Tongue (tissue), 3 donors: ENCODE measurements at places on chromosomes 1 and 21. TPM values are rescaled to one million over a fixed set of nuclear protein-coding genes. Genes with fewer than 3 reads are reported as not detected.

DNA sequence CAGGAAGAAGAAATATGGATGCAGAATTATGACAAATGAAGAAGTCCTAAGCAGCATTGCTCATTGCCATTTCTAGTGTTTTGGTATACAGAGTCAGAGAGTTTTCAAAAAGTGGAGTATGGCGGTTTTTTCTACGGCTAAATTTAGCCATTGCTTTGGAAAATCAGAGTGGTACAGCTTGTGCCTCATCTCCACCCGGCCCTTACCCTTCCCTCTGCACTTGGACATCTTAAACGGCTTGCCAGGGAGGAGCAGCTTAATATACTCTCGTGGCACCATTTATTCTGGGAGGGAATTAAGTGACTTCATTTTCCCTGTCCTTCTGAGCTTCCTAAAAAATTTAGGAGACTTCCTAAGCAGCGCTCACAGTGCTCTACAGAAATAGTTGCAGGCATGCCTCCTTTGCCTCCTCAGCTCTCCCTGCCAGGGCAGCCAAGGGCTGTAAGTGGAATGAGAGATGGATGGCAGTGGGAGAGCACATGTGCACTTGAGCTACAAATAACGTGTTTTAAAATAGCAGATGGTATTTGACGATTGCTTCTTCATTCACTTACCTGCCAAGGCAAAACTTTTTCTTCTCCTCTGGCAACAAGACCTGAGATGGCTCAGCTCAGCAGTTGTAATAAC is 51.5 kb upstream of the VAMP3 start:
- peak; percentile 50 for DNase-seq

GRCh38 chr21:35352066-35352770 is 303.1 kb upstream of the RUNX1 start:
- DNase-seq: no peak

- DNase-seq: no peak
Measured at GRCh38 chr1:30353637-30354036, 369.7 kb downstream of the MATN1 start.

The PLA2G2C gene
- not detected for total RNA-seq

DNA sequence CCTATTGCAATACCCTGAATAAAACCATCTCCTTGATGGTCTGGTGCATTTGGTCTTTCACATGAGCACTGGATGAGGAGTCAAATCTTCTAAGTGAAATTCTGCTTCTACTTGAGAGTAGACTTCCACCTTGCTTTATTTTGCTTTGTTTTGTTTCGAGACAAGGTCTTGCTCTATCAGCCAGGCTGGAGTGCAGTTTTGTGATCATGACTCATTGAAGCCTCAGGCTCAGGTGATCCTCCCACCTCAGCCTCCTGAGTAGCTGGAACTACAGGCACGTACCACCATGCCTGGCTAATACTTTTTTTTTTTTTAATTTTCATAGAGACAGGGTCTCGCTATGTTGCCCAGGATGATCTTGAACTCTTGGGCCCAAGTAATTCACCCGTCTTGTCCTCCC is 65.8 kb upstream of the F3 start:
- DNase-seq: no peak

The GJB3 gene
- 6.1 TPM for total RNA-seq

DNA sequence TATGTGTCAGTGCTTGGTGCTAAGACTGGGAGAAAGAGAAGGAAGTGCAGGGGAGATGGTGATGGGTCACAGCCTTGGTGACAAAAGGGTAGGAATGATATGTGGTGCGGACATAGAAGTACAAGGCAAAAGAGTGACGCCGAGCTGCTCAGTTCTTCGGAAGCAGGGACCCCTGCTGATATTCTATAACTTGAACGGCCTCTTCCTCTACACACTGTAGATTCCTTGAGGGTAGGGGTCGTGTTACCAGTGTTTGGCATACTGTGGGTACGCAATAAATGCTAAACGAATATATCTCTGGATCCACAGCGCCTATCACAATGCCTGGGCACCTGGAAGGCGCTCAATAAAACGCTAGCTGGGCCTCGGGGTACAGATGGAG is 488 bp downstream of the DBT start:
- DNase-seq: peak; percentile 3

DNA sequence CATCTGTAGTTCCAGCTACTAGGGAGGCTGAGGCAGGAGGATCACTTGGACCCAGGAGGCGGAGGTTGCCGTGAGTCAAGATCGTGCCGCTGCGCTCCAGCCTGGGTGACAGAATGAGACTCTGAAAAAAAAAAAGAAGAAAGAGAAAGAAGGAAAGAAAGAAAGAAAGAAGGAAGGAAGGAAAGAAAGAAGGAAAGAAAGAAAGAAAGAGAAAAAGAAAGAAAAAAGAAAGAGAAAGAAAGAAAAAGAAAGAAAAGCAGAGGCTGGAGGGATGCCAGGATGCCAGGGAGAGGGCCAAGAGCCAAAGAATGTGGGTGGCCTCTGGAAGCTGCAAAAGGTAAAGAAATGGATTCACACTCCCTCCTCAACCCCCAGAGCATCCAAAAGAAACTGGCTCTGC is 8.2 kb upstream of the KCNE2 start:
- DNase-seq: no peak

The FCRL1 gene
- 1.2 TPM for total RNA-seq

DNA sequence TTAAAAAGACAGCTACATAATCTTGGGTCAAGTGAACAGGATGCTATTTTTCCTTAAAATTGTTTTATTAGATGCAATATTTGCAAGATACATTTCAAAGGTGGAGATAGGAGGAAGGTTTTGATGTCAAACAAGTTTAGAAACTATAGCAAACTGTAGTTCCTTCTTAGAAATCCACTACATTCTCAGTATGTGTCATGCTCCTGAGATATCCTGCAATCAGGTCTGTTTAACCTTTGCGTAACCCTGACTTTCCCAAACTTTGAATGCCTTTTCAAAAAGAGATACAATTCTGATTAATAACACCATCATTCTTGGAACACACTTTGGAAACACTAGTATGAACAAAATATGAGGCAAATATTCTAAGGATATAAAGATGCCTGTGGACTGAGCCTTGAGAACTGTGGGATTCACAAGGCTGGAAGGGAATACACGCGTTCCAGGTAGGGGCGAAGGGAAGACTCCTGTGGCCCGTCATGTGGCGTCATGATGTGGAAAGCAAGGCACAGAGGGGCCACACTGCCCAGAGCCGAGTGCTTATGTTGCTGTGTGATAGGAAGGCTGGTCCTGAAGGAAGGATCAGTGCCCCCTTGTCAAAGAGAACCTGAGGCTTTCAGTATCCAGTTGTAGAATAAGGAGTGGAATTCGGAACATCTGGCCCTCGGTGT is 19.6 kb upstream of the TARBP1 start:
- no peak for DNase-seq

DNA sequence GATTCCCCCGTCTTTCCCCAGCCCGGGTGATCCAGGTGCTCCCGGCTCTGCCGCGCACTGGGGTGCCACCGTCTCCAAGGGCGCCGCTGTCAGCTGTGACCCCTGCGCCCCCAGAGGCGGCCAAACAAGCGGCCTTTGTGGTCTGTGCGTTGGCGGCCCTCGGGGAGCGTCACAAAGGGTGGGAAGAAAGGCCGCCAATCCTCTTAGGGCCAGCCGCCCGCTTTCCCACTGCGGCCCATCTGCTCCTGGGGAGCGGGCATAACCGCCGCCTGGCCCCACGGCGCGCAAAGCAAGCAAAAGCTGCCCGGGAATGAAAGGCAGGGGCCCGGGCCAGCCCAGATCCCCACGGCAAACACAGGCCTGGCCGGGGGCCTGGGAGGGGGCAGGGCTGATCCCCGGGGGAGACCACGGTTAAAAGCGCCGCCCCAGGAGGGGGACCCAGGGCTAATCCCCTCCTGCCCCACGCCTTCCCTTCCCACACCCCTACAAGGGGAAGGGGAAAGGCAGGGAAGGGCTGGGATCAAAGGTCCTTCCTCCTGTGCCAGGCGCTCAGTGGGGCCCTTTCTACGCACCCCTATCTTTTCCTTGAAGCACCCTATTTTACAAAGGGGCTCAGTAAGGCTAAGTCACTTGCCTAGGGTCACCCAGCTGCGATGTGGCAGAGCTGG is 24.0 kb downstream of the C1QB start:
- DNase-seq: no peak

DNA sequence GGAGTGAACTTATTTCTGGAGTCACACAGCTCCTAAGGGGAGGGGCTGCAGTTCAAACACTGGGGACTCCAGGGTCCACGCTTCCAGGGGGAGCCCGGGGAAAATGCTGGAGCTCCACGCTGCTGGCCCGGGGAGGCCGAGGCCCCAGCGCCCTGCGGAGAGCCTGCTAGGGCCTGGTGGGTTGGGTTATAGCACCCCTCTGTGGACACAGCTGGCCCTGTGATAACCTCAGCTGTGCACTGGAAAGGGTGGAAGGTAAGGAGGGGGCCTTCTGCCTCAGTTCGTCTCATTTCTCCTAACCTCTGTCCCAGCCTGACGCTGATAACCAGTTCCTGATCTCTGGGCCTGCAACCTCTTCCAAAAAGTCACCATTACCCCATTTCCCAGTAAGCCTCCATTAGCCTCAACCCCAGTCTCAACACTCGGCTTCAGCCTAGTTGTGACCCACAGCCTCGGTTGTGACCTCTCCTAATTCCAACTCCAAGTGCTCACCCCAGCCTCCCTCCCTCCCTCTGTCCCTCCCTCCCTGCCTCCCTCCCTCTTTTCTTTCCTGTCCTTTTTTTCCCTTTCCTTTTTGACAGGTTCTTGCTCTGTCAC is 7.1 kb downstream of the NBL1 start:
- peak; percentile 60 for DNase-seq

GRCh38 chr1:234588386-234588785 is 21.6 kb downstream of the IRF2BP2 start:
- DNase-seq: no peak

DNA sequence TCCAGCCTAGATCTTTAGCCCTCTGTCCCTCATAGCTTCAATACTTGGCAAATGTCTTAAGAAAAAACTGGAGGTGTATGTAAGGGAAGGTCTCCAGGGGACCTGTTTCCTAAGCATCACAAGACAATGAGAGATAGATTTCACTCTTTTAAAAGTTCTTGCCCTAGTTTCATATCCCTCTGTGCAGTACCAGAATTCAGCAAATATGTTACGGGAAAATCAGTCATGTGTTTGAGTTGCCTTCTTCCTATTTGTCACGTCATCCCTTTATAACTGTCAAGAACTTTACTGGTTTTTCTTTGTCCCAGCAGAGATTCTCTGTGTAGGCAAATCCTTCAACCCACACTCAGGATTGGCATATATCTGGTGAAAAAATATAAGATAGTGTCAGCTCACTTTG is 32.3 kb downstream of the DNASE2B start:
- no peak for DNase-seq

GRCh38 chr1:30060738-30061137 is 662.6 kb downstream of the MATN1 start:
- DNase-seq: no peak

The KCND3 gene
- 2.6 TPM for total RNA-seq

- no peak for DNase-seq
Measured at GRCh38 chr1:197392541-197392940, 124.5 kb downstream of the CRB1 start.

The ZBTB7B gene
- 24.9 TPM for total RNA-seq

DNA sequence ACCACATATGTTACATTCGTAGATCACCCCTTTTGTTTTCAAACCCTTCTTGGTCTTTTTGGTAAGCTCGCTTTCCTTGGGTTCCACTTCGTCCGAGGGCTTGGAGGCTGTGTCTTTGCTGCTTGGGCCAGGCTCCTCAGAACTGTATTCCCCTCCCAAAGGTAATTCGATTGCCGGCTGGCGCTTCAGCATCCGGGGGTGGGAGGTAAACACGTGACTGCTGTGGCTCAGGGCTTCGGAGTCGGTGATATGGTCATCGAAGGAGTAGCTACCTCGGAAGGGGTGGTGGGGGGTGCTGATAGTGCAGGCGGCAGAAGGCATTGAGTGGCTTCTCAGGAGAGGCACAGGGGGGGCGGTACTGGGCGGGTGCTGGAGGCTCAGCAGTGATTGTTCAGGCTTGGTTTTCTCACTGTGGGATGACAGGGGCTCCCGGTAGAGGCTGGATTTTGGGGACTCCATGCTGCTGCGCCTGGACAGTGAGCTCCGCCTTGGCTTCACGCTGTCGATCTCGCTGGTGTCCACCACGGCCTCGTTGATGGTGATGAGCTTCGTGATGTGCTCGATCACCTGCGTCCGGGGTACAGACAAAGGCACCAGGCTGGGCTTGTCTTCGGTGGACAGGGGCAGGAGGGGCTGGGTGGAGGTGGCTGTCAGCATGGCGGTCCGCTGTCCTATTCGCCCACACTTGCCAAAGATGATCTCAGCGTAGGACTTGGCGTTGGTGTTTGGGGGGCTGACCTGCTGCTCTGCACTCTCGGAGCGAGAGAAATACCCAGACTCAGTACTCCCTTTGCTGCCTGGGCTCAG is 98.6 kb upstream of the EDN2 start:
- DNase-seq: no peak

GRCh38 chr1:53765657-53766056 is 26.7 kb upstream of the GLIS1 start:
- peak; percentile 5 for DNase-seq

The PRAMEF26 gene
- not detected for total RNA-seq

DNA sequence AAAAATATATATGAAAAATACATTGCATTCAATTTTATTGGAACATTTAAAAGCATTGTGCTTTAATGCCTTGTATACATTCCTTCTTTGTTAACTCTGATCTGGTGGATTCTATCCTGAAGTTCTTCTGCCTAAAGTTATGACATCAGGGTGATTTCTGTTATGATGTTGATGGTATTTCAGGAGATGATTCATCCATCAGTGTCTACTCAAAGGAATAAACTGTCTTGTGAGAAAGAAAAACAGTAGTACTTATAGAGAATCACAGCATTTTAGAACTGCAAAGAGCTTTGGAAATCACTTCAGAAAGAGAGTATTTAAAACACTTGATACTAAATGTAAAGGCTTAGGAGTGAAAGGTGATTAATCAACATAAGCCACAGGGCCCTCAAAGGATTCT is 155.7 kb downstream of the PTPRC start:
- DNase-seq: peak; percentile 11

GRCh38 chr1:174892016-174892415 is 107.7 kb upstream of the CACYBP start:
- no peak for DNase-seq

GRCh38 chr1:74395571-74395970 is 116.8 kb downstream of the LRRC53 start:
- peak; percentile 24 for DNase-seq

DNA sequence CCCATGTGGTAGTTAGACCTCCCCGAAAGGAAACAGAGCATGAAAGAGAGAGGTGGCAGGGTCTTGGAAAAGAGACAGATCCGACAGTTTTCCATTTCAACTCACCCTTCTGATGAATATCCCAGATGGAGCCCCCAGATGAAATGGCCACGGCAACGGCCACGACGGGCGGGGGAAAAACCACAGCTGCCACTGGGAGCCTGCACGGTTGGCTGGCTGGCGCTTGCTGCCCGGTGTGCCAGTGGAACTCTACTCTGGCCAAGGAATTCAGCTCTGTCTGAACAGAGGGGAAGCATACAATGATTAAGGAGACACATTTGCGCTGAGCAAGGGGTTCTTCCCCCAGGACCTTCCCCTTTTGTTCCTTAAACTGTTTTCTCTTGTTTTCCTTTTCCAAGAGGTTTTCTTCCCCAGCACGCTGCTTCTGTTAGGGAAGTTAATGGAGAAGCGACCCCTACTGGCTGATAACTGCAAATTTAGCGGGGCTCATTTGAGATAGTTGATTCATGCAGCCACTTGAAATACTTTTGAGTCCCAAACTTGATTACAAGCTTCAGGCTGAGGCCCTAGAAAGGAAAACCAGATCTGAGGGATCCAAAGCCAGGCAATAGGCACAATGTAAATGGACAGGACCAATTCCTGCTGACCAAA is 1122.5 kb downstream of the NCAM2 start:
- DNase-seq: no peak

The SPOCD1 gene
- total RNA-seq: 0.21 TPM

- peak; percentile 87 for DNase-seq
Measured at GRCh38 chr1:200184196-200184595, 156.7 kb downstream of the NR5A2 start.

The CA6 gene
- total RNA-seq: 1.0 TPM

The PTPN14 gene
- 36.1 TPM for total RNA-seq

- DNase-seq: no peak
Measured at GRCh38 chr1:236149696-236150228, 7.4 kb downstream of the GPR137B start.
